ENCODE measurements at places on chromosomes 5 and 9.

DNA sequence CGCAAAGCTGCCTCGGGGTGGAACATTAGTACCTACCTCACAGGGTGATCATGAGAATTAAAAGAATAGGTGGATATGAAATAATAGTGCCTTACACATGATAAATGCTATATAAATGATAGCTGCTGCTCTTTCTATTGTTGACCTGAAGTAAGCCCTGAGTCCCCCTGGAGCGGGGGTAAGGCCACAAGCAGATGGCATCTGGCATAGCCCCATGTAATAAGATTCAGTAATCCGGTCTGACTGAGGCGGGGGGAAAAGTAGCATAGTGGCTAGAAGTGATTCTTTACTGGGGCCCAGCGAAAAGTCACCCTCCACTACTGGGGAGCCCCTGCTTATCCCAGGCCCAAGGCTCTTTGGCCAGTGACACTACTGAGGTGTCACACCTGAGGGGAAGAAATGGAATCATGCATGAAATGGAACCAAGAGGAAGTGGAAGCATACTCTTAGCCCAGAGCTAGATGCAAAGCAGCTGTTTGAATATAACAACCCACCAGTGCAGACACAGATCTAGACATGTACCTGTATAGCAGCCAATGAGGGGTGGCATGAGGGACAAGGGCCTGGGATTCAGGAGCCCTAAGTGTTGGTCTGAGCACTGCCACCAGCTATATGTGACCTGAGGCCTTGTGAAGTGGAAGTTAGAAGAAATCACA, 16.1 kb upstream of the FGFR4 start:
- DNase-seq = no peak

DNA sequence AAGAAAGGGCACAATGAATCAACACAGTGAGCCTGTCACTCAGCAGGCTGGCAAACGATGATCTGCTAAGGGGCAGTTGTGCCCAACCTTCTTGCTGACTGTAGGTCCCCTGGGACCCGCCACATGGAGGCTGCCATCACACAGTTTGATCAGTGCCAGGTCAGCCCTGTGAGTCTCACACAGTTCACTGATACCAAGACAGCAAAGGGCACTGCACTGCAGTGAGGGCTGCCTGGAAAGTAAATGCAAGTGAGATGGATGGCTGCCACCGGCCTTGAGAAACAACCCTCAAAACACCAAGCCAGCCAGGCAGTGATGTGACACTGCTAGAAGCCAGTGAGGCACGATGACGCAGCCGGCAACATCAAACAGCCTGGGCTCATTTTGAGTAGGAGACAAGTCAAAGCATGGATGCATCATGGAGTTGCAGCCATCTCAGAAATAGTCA, 30.3 kb downstream of the FOXD1 start:
- DNase-seq = no peak

- DNase-seq = no peak
These were observed 91.5 kb downstream of the ADAMTS2 start for GRCh38 chr5:179253730-179254129.

GRCh38 chr9:90288275-90288639, 354.4 kb downstream of the DIRAS2 start:
- no peak for DNase-seq

GRCh38 chr5:1593903-1594356, 70.2 kb upstream of the LPCAT1 start:
- no peak for DNase-seq

GRCh38 chr5:159518371-159518770, 188.1 kb upstream of the IL12B start:
- no peak for DNase-seq

DNA sequence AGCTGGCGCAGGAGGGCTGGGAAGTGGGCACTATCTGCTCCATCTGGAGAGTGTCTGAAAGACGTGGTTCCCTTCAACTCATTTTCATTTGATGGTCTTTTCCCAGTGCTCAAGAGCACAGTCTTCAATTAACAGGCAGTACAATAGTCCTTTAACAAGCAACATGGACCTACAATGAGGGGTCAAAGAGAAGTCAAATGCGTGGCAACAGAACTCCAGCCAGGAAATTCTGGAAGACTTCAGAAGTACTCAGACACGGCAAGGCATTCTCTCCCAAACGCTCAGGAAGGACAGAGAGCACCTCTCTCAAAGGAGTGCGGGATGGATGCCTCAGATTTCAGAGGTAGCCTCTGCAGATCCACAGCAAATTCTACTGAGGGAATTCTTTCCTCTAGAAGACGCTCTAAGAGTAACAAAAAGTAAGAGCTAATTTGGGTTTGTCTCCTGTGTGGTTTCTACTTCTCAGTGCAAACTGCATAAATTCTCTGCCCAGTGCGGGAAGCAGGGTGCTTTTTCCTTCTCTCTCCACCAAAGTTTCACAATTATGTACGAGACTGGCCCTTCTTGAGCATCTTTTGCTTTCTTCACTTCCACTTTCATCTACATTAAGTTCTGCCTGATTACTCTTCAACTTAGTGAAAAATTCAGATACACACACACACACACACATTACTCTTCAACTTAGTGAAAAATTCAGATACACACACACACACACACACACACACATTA, 56.4 kb downstream of the LHFPL2 start:
- DNase-seq = no peak

DNA sequence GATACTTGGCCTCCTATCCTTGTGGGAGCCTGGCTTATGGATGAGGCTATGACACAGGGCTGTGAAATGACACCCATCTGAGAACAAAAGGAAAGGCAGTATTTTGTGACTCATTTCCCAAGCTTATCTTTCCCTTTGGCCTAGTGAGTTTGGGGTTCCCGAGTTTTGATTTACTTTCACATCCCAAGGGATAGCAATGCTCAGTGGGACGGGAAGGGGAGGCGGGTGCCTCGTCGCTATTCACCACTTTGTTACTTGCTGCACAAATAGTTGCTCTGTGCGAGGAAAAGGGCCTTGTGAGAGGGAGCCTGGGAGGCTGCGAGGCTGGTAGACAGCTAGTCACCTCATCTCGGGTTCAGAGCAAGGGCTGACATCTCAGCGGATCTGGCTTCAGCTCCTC, 59.1 kb upstream of the ENTREP1 start:
- DNase-seq = no peak

GRCh38 chr5:9851458-9851857, 221.3 kb upstream of the TAS2R1 start:
- DNase-seq = no peak

GRCh38 chr9:124040186-124040931, 28.8 kb downstream of the LHX2 start:
- DNase-seq = no peak

DNA sequence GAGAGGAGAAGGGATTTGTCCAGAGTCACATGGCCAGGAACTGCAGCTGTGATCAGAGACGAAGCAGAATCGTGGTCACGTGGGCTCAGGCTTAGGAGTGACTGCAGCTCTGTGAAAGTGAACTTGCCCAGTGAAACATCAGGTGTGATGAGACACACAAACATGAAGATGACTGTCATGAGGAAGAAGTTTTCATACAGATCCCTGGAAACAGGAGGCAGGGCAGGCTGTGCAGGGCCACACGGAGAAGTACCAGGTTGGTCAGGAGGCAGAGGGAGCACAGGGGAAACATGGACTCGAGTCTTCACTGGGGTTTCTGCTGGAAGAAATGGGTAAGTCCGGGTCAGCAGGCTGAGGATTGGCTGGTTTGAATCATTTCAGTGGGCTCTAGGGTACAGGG, 64.1 kb downstream of the BARX1 start:
- no peak for DNase-seq

GRCh38 chr9:105044518-105044917, 116.6 kb upstream of the ABCA1 start:
- no peak for DNase-seq

DNA sequence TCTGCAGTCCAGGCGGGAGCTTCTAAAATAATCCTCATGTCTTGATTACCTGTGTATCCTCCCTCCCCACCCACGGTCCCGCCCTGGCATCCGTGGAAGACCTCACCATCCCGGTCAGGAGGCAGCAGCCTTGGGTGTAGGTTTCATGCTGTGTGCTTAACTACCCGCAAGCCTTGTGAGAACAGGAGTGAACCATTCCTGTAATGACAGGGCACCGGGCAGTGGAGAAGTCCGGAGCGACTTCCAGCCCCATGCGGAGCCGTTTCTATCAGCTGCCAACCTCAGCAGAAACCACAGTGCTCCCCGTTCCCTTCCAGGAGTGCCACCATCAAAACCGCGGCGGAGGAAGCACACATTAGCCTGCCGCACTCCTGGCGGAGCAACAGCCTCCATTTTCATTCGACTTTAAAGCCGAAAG, 123.5 kb upstream of the LMX1B start:
- no peak for DNase-seq

DNA sequence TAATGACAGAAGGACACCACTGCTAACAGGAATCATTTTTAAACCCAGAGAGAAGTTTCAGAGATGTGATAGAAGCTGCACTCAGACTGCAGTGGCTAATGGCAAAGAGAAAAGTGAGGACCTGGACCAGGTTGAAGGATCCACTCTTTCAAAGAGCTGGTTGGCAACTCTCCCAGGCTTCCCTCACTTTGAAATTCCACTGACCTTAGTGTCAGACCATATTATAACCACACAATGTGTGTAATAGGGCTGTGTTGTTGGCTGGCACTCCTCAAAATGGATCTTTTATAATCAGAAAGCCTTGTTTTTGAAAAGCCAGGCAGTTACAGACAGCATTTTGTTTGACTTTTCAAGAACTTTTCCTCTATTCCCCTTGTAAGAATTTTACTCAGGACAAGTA, 280.7 kb downstream of the PRELID2 start:
- no peak for DNase-seq

GRCh38 chr9:120971938-120972337, 45.3 kb upstream of the TRAF1 start:
- DNase-seq = no peak

GRCh38 chr5:124921694-124922093, 175.3 kb upstream of the ZNF608 start:
- DNase-seq = no peak

GRCh38 chr5:169826618-169827017, 153.7 kb downstream of the INSYN2B start:
- no peak for DNase-seq

GRCh38 chr9:81979196-81979595, 9.4 kb upstream of the SPATA31D1 start:
- DNase-seq = no peak

DNA sequence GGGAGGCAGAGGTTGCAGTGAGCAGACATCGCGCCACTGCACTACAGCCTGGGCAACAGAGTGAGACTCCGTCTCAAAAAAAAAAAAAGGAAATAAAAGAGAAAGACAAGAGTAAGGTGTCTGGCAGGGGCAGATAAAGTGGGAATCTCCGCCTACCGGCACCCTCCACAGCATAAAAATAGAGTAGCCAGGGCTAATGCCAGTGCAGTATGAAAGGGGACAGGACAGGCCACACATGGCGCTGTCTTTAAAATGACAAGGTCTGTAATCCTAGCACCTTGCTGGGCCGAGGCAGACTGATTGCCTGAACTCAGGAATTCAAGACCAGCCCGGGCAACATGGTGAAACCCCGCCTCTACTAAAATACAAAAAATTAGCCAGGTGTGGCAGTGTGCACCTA, 7.8 kb downstream of the BICD2 start:
- no peak for DNase-seq

DNA sequence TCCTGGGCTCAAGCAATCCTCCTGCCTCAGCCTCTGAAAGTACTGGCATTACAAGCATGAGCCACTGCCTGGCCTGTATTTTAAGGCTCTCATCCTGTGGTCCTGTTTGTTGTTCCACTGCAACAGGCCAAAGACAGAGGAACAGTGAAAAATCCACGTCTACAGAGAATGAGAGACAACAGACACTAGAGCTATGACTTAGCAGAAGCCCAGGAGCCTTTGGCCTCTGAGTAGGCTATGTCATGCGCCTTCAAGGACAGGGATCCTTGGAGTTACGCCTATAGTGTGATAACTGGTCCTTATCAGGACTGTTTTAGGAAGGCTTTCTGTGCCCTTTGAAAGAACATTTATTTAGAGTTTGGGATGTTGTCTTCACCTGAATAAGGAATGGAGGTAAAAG, 10.5 kb downstream of the POC5 start:
- DNase-seq = no peak

DNA sequence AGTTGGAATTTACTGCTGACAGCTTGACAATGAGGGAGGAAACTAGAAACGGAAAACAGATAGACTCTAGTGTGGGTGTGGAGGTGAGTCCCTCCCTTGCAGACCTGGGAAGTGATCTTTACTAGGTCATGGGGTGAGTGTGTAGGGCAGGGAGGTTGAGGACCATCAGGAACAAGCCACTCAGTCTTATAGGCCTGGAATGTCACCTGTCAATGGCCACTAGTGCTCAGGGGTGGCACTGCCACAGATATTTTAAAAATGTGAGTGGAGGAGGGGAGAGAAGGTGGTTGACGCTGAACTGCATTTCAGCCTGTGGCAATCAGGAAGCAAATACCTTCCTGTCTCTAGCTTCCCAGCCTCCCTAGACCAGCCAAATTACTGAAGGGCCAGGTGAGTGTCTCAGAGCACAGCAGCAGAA, 9.0 kb downstream of the OR2S2 start:
- DNase-seq = no peak

- DNase-seq = no peak
These were observed 2.6 kb downstream of the SLC6A7 start for GRCh38 chr5:150192462-150192861.

GRCh38 chr5:140420226-140420570, 18.6 kb downstream of the ANKHD1 start:
- DNase-seq = no peak
